Prostate gland (tissue), 2 donors: ENCODE measurements at places on chromosomes 13 and 19. TPM values are rescaled to one million over a fixed set of nuclear protein-coding genes. Genes with fewer than 3 reads are reported as not detected.

GRCh38 chr19:4506449-4507149 is 11.7 kb downstream of the PLIN4 start:
- H3K27me3 ChIP-seq: no peaks in the 10 kb centered on the region
- H3K27ac ChIP-seq: no peak overlapping the region
- no peaks in the 10 kb centered on the region for H3K4me1 ChIP-seq
- H3K4me3 ChIP-seq: no peak overlapping the region
- no peaks in the 10 kb centered on the region for H3K36me3 ChIP-seq
- no peak for DNase-seq

- H3K36me3 ChIP-seq: no peaks in the 10 kb centered on the region
- H3K27me3 ChIP-seq: no peaks in the 10 kb centered on the region
- H3K4me3 ChIP-seq: no peak overlapping the region
- H3K27ac ChIP-seq: no peak overlapping the region
Observed at GRCh38 chr13:72113076-72113475, 246.1 kb upstream of the DACH1 start.

Gene NLRP9
- total RNA-seq: 4.0 TPM

Gene ACTMAP
- 25.2 TPM for total RNA-seq

- H3K36me3 ChIP-seq: no peaks in the 10 kb centered on the region
- no peak overlapping the region for H3K4me3 ChIP-seq
- no peaks in the 10 kb centered on the region for H3K27me3 ChIP-seq
- H3K4me1 ChIP-seq: no peaks in the 10 kb centered on the region
Observed at GRCh38 chr13:60689571-60689970, 292.6 kb downstream of the TDRD3 start.

DNA sequence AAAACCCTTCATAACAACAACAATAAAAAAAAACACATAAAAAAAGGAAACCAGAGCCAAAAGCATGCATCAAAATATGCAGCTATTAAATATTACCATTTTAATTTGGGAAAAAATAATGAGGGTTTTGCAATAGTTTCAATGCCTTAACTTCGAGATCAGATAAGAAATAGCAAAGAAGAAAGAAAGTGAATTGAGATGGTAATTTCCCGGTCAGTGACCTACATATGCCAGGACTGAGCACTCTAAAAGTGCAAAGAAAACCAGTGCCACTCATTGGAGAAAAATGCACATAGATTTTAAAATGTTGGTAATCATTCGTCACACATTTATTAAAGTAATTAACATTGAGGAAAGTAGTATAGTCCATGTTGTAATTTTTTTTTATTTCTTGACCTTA is 944.2 kb downstream of the EFNB2 start:
- no peaks in the 10 kb centered on the region for H3K27me3 ChIP-seq
- DNase-seq: no peak
- no peaks in the 10 kb centered on the region for H3K4me1 ChIP-seq
- no peak overlapping the region for H3K27ac ChIP-seq
- H3K4me3 ChIP-seq: no peak overlapping the region

DNA sequence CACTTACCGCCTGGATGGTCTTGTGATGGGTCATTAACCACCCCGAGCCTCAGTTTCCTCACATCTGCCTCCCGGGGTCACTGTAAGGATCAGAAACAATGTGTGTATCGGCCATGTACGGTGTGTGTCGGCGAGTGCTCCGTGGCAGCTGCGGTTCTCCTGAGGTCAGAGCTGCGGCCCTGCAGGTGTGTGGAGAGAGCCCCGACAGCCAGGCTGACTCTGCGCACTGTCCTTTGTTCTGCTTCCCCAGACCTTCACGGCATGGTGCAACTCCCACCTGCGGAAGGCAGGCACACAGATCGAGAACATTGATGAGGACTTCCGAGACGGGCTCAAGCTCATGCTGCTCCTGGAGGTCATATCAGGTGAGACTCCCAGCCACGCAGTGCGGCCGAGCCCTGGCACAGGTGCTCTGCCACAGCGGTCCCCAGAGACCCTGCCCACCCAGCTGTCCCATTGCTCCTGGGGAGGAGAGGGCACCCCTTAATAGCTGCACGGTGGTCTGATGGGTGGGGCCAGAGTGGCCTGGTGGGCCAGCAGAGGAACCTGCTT is 43.8 kb downstream of the CAPN12 start:
- no peaks in the 10 kb centered on the region for H3K27me3 ChIP-seq
- H3K36me3 ChIP-seq: peaks cover 2% of the 10 kb centered on the region
- H3K4me1 ChIP-seq: no peaks in the 10 kb centered on the region

Gene SHISA7
- total RNA-seq: not detected

Gene KLF2
- 24.4 TPM for total RNA-seq

DNA sequence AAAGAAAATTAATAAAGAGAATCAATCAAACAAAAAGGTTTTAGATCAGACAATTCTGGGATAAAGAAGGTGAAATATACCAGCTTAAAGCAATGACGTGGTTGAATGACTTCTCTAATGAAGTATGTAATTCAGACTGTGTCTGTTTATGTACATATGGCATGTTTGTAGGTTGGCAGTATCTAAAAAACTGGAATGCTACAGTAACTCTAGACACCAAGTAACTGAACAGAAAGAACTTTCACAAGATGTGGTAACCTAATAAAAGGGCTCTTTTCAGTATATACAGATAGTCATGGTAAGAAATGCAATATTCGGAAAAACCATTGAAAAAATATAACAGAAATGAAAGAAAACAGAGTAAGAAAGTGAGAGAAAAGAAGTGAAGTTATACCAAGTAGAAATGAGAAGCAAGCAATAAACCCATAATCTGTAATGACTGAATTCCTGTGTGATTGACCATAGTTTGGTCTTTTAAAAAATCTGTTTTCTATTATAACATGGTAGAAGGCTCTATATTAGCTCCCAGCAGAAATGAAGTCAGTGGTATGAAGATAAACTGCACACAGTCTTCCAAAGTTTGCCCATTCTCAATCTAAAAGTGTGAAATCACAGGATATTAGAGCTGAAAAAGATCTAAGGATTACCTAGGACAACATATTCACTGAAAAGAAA is 31.4 kb downstream of the ELF1 start:
- H3K36me3 ChIP-seq: no peaks in the 10 kb centered on the region
- no peak overlapping the region for H3K27ac ChIP-seq
- DNase-seq: no peak
- H3K27me3 ChIP-seq: no peaks in the 10 kb centered on the region
- peaks cover 11% of the 10 kb centered on the region for H3K4me1 ChIP-seq

Gene KL
- 13.9 TPM for total RNA-seq

Gene TMEM143
- 4.6 TPM for total RNA-seq

DNA sequence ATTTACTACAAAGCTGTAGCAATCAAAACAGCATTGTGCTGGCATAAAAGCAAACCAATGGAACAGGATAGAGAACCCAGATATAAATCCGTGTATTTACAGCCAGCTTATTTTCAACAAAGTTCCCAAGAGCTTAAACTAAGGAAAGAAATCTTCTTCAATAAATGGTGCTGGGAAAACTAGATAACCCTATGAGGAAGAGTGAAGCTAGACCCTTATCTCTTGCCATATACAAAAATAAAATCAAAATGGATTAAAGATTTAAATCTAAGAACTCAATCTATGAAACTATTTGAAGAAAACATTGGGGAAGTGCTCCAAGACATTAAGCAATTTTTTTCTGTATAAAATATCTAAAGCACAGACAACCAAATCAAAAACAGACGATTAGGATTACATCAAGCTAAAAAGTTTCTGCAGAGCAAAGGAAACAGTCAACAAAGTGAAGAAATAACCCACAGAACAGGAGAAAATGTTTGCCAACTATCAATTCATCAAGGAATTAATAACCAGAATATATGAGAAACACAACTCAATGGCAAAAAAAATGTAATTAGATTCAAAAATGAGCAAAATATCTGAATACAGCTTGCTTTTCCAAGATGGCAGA is 480.7 kb downstream of the LMO7 start:
- no peaks in the 10 kb centered on the region for H3K36me3 ChIP-seq
- no peaks in the 10 kb centered on the region for H3K4me1 ChIP-seq

- H3K36me3 ChIP-seq: no peaks in the 10 kb centered on the region
- H3K4me3 ChIP-seq: no peak overlapping the region
- H3K4me1 ChIP-seq: no peaks in the 10 kb centered on the region
- no peaks in the 10 kb centered on the region for H3K27me3 ChIP-seq
- no peak for DNase-seq
Observed at GRCh38 chr19:35461060-35461459, 13.0 kb downstream of the FFAR2 start.

- H3K4me3 ChIP-seq: no peak overlapping the region
- H3K4me1 ChIP-seq: peaks cover 16% of the 10 kb centered on the region
- peak; percentile 39 for DNase-seq
- H3K27ac ChIP-seq: peak overlapping the region; percentile 22
- H3K36me3 ChIP-seq: no peaks in the 10 kb centered on the region
- no peaks in the 10 kb centered on the region for H3K27me3 ChIP-seq
Observed at GRCh38 chr19:4019578-4019977, 12.0 kb downstream of the PIAS4 start.

Gene SH2D3A
- total RNA-seq: 45.1 TPM

DNA sequence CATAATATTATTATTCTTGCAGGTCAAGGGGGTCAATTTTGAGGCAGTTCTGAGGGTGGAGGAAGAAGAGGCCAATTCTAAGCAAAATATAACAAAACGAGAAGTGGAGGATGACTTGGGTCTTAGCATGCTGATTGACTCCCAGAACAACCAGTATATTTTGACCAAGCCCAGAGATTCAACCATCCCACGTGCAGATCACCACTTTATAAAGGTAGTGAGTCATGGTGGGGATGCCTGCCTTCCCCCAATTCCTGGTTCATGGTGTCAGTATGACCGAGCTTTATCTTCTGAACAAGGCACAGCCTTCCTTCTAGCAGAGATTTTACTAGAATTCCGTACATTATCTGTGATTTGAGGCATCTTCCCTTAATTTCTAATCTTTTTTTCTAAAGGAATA is 9.4 kb upstream of the DCUN1D2 start:
- H3K4me3 ChIP-seq: no peak overlapping the region
- H3K27ac ChIP-seq: no peak overlapping the region
- no peaks in the 10 kb centered on the region for H3K36me3 ChIP-seq
